Stimulated activated CD4-positive, alpha-beta T cell treated with anti-CD3 and anti-CD28 coated beads, Interleukin-12 subunit alpha, Interleukin-12 subunit beta, amount 100 ng/mL, for 24 hours (primary cell): ENCODE measurements at places on chromosomes 12 and 14.

DNA sequence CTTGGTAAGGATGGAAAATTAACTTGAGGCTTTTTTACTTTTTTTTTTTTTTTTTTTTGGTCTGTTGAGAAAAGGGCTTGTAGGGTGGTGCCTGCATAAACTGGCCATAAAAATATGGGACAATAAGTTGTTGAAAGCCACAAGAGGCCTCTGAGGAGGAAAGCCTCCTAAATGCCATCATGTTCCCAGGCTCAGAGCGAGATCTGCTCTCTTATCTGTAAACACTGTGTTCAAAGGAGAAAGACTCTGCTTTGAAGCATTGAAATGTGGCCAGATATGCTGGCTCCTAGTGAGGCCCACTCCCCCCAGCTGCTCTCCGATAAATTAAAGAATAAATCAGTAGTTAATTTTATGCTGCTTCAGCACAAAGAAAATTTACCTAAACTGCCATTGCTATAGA, 504.9 kb downstream of the DIO2 start:
- DNase-seq, result no peak

GRCh38 chr12:66279123-66279712, 23.1 kb upstream of the HELB start:
- DNase-seq, result no peak

DNA sequence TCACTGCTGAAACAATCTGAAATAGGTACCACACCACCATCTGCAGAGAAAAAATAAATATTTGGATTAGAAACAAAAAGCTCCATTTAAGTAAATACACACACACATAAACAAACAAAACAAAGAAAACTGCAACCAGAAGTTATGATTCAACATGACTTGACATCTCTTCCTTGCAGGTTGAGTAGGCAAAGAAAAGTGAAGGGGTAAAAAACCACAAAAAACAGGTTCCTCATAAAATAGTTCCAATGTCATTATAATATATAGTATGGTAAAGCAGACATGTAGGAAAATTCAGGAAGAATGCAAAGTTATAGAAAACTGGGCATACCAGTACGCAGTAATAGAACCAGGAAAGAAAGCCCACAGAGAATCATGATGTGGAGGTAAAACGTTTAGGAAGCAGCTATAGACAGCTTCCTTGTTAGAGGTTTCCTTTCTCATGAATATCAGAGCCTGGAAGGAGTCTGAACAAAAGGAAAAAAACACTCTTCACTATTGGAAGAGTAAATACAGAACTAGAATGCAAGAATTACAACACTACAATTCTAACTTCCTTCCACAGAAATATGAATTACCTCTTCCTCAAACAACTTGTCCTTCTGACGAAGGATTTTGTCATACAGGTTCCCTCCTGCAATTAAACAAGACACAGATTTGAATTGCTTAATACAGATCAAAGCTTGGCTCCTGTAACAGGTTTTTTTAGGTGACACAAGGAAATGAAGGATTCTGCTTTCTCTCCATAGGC, 6.1 kb downstream of the NEK9 start:
- no peak for DNase-seq

- DNase-seq, result no peak
Measured at GRCh38 chr12:123860377-123860776, 98.3 kb downstream of the DNAH10 start.

DNA sequence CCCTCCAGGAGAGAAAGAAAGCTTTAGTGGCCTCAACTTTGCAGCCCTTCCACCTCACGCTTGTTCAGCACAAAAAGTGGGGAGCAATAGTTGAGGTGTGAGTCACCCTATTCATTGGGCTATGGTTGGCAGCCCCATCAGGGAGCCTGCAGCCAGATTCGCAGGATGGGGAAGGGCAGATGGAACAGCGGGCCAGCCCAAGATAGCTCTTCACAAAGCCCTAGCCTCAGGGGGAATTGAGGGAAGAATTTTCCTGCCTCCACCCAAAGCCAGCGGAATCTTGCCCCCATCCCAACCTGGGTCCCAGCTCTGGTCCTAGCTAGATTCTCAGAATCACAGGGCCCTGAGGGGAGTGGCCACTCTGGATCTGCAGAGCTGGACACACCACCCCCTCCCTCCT, 3.6 kb upstream of the KRT5 start:
- DNase-seq, result no peak

GRCh38 chr12:47775100-47775911, 2.3 kb downstream of the SLC48A1 start:
- DNase-seq, result no peak
